ENCODE measurements at places on chromosomes 7 and 10. TPM values are rescaled to one million over a fixed set of nuclear protein-coding genes. Genes with fewer than 3 reads are reported as not detected.

GRCh38 chr7:111256391-111256790 lies 165.5 kb downstream of the LRRN3 start:
- DNase-seq = no peak

GRCh38 chr7:77258593-77258992 lies 59.0 kb upstream of the FGL2 start:
- no peak for DNase-seq

DNA sequence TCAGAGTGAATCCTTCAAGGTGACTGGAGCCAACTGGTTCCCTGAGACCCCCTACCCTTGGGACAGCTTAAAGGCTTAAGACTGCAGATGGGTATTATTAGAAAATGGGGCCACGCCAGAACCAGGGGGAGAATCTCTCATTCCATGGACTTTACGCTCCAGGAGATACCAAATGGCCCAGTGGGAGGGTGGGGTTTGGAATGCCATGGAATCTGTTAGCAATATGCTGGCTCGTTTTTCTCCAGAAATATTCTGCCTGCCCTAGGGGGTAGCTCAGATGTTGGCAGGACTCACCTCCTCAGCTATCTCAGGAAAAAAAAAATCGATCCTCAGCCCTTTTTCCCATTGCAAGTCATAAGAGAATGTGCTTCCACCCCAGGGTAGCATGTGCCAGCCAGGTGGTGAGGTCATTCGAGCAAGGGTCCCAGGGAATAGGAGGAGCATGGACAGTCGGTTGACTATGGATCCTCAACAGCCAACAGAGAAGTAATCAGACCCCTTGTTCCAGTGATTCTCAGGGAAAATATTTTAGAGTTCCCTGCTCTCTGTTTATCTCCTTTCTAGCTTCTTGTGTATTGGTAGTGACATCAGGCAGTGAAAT lies 22.9 kb downstream of the SVIL start:
- DNase-seq = no peak

DNA sequence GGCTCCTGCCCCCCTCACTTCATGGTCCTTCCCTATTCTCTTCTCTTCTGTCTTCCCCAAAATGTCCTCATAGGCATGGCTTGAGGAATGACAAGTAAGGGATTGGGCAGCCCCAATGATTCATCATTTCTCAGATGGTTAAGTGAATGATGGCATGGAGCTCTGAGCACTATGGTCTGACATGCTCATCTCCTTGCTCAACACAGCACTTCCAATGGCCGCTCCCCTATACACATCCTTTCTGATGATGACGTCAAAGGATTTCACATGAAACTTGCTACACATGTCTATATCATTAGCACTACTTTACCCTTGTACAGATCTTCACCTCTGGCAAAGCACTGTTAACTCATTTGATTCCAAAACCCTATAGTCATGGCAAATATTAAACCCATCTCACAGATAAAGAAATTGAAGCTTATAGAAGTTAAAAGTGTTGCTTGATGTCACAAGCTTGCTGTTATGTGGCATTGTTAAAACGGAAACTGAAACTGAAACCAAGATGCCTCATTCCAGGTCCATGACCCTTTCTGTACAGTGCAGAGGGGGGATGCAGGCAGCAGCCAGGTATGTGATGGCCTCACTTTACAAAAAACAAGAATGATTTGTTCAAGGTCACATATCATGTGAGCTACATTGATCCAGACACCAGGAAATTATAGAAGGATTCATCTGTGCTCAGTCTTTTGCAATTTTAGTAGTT lies 90.0 kb upstream of the PLXNA4 start:
- DNase-seq = no peak

- DNase-seq = no peak
Measured at GRCh38 chr7:122748195-122748594, 45.5 kb upstream of the RNF148 start.

DNA sequence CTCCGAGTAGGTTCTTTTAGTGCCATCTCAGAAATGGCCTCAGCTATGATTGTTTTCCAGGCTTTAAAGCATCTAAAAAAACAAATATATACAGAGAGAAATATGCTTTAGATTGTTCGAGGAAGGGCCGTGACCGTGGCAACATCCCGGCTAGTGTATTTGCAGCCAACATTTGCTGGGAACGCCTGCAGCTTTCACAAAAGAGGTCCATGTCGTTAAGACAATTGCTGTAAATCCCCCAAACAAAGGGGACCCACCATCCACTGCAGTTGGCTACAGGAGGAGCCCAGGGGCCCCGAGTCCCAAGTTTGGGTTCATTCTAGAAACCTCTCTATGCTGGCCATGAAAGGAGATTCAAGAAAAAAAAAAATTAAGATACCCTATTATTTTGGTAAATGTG lies 152.8 kb upstream of the TCF7L2 start:
- DNase-seq = no peak

GRCh38 chr7:127189074-127189473 lies 63.7 kb downstream of the GRM8 start:
- DNase-seq = no peak

GRCh38 chr10:97307441-97307840 lies 11.6 kb upstream of the FRAT1 start:
- no peak for DNase-seq

DNA sequence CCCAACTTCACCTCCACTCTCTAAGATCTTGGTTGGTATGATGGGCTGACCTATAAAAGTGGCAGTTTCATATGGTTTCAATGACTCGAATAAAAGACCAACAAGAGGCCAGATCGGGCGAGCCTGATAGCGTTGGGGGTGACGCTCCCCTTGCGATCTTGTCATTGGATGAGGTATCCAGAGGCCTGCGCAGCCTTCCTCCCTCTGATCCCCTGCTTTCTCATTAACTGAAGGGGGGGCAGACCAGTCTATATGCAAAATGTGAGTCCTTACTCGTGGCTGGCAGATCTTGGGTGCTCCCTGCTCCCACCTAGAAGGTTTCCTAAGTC lies 937 bp upstream of the COBL start:
- no peak for DNase-seq

DNA sequence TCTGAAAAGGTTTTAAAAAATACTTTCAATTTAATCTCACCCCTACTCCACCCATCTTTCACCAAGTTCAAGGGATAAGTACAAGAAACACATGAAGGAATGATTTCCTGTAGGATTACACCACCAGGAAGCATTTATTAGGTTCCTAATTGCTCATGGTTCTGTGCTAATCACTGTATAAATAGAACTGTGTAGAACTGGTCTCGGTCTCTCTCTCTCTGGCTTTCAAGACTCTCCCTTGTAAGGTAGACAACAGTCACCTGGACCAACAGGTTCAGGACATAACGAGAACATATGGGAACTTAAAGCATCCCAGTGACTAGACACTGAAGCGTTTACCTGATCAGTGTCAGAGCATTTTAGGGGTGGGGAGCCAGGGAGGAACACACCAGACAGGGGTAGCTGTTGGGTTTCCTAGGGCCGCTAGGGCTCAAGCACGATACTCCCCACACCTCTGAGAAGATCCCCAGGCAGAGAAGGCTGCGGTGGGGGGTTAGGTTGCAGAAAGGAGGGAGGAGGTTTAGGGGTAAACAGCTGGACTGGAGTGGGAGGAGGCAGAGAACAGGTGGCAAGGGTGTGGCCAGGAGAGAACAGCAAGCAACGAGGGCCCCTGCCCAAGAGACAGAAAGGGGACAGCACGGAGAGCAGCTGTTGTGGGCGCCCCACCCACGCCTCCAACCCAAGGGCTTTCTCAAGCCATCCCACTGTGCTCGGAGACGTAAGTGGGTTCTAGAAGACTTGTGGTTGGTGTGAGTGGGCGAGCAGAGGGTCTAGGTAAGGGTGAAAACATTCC lies 52.5 kb upstream of the USP6NL start:
- DNase-seq = no peak

DNA sequence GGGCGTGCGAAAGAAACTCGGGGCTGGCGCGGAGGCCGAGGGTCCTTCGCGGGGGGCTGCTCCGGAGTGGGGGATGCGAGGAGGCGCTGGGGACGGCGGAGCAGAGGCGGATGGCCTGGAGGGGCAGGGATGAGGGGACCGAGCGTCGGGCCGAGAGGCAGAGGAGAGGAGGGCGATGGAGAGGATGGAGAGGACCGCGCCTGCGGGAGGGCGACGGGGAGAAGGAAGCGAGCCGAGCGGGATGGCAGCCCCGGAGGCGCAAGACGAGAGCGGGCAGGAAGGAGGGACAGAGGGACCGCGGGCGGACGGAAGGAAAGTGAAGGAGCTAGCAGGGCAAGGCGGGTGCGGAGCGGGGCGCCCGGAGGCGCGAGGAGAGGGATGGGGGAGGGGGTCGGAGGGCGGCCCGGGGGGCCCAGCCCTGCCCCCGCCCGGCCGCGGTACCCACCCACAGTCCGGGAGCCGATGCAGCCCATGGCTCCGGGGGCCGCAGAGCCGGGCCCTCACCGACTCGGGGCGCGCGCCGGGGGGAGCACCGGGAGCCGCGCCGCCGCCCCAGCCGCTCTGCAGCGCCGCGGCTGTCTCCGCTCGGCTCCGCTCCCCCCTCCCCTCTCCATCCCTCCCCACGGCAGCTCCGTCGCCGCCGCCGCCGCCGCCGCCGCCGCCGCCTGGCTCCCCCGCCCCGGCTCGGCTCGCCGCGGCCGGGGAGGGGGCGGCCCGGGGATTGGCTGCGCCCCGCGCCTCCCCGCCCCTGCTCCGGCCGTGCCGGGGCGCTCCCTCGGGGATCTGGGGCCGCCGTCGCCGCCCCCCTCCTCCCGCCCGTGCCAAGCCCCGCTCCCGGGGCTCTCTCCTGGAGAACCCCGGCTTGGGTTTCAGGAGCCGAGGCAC lies at the start of gene FAM131B:
Gene FAM131B (minus strand): TSS at position 583 of the 885 bp plus-strand sequence. CDS start 110 bp downstream, at position 473.
- DNase-seq = no peak

DNA sequence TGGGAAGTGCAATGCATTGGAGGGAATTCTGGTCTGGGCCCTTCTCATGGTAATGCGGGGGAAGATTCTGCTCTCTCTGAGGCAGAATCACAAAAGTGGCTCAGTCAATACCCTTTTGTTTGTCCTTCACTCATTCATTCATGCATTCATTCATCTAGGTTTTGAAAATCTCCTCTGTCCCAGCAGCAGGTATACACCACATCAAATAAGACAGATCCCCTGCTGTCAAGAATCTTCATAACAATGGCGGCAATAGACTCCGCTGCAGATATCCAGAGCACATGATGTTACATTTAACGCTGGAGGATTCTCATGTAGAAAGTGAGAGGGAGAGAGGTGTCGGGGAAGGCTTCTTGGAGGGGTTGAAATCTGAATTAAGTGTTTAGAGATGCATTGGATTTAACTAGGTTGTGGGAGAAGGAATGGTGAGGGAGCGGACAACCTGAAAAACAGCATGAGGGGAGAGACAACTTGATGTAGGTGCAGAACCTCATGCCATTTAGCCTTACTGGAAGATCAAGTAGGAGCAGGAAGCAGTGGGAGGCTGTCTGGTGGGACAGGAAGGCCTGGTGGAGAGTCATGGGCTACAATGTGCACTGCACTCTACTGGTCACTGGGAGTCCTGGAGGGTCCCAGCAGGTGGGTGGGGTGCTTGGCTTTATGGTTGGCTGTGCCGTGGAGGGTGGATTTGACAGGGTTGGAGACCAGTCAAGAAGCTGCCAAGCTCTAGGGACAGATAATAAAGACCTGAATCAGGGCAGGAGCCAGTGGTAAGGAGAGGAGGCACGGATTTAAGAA lies 5.2 kb upstream of the FAM180A start:
- DNase-seq = no peak

DNA sequence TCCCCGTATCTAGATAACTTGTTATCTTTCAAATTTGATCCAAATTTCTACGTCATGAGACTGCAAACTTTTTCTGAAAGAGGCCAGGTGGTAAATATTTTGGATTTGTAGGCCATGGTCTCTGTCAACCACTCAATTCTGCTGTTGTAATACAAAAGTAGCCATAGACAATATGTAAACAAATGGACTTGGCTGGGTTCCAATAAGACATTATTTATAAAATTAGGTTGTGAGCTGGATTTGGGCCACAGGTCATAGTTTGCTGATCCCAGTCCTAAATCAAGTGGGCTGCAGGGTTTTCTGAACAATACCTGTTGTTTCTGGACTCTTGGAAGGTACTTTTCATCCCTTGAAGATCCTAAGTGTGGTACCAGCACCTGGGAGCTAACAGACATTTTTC lies 1178.0 kb downstream of the SORCS1 start:
- no peak for DNase-seq

DNA sequence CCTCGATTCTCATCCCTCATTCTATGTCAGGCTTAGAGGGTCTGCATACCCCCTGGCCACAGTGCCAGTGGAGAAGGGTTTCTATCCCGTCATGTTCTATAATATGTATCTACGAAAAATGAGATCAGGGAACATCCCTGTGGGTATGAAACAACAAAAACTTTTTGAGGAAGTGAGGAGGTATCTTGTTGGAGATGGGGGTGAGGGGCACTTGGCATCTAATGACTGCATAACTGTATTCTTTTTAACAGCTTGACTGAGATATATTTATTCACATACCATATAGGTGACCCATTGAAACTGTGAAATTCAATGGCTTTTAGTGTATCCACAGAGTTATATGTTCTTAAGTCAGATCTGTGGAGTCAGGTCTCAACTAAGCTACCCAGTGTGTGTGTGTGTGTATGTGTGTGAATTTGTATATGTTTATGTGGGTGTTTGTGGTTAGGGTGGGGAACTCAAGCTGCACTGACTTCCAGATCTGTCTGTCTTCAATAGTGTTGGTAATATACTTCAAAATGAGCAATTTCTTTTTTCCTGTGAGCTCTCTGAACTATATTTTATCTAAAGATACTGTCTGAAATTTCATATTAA lies 528.9 kb downstream of the CNTNAP2 start:
- no peak for DNase-seq

DNA sequence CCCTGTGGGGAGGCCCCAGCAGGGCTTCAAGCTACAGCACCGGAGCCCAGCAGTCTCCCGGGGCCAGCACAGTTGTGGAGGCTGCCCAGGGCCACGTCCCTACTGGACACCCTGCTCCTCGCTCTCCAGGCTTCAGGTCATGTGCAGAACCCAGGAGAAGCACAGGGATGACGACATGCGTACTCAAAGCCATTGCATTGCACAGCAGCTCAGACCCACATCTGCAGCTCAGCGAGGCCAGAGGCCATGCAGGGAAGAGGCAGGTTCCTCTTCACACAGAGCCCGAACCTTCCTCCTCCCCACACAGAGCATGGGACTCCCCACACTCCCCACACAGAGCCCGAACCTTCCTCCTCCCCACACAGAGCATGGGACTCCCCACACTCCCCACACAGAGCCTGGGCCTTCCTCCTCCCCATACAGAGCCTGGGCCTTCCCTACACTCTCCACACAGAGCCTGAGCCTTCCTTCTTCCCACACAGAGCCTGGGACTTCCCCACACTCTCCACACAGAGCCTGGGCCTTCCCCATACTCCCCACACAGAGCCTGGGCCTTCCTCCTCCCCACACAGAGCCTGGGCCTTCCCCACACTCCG lies 12.3 kb downstream of the CFAP46 start:
- no peak for DNase-seq

- no peak for DNase-seq
Measured at GRCh38 chr10:33862536-33863105, 528.2 kb upstream of the NRP1 start.

Gene RET
- total RNA-seq = 0.27 TPM

Gene ZNF804B
- not detected for total RNA-seq

Gene SVIL
- total RNA-seq = 67.0 TPM

Gene NUTM2E
- 1.3 TPM for total RNA-seq

Gene TUBAL3
- 0.34 TPM for total RNA-seq

Gene UCMA
- total RNA-seq = not detected

Gene EBF3
- not detected for total RNA-seq

Gene SRRM3
- 0.21 TPM for total RNA-seq

Gene UPK3B
- not detected for total RNA-seq

Gene SPDYE6
- not detected for total RNA-seq

Gene HDAC9
- 84.5 TPM for total RNA-seq

Measured in kidney epithelial cell (primary cell).